Endothelial cell (in vitro differentiated cells): ENCODE measurements at places on chromosomes 4 and X. TPM values are rescaled to one million over a fixed set of nuclear protein-coding genes. Genes with fewer than 3 reads are reported as not detected.
A peak's percentile ranks its signal among the peaks of the same experiment; 100 is the strongest.

The PDCL2 gene
- total RNA-seq: not detected

The VEGFD gene
- total RNA-seq: 0.56 TPM

The PNCK gene
- total RNA-seq: 0.41 TPM

The BMP3 gene
- not detected for total RNA-seq

The HSD17B13 gene
- not detected for total RNA-seq

The DGKK gene
- 0.49 TPM for total RNA-seq

The SPANXC gene
- total RNA-seq: not detected

The HSFX4 gene
- total RNA-seq: not detected

The DCLK2 gene
- total RNA-seq: 7.8 TPM

The PLA2G12A gene
- 31.1 TPM for total RNA-seq

The SPIN4 gene
- total RNA-seq: 135 TPM

The MID1IP1 gene
- total RNA-seq: 25.3 TPM

DNA sequence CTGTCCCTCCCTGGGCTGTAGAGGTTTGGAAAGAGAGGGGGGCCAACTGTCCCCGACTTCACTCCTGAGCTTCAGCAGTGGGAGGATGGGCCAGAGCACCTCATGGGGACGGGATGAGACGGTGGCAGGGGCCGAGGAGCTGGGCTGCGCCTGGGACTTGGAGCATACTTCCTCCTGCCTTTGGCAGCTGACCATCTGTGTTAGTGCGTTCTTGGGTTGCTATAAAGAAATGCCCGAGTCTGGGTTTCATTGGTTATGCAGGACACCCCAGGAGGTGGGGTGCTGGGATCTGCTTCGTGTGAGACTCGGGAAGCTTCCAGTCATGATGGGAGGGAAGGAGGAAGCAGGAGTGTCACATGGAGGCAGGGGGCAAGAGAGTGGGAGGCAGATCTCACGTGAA, 7.4 kb downstream of the PSAPL1 start:
- DNase-seq: no peak

GRCh38 chr4:48037117-48037462, 20.5 kb downstream of the NIPAL1 start:
- no peak for DNase-seq

DNA sequence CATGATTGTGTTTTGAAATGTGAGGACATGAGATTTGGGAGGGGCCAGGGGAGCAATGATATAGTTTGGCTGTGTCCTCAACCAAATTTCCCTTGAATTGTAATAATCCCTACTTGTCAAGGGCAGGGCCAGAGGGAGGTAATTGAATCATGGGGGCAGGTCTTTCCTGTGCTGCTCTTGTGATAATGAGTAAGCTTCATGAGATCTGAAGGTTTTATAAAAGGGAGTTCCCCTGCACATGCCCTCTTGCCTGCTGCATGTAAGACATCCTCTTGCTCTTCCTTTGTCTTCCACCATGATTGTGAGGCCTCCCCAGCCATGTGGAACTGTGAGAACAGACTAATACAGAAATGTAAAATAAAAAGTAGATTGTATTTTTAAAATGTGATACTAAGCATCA, 1294.9 kb downstream of the ADGRL3 start:
- DNase-seq: no peak

GRCh38 chr4:15897577-15897976, 41.0 kb downstream of the FGFBP1 start:
- no peak for DNase-seq

- DNase-seq: no peak
These were observed 30.4 kb upstream of the TLL1 start for GRCh38 chr4:165842684-165843083.

GRCh38 chrX:48591255-48591791, 6.0 kb upstream of the WDR13 start:
- DNase-seq: no peak

GRCh38 chr4:123248085-123248659, 148.4 kb upstream of the SPRY1 start:
- DNase-seq: no peak

DNA sequence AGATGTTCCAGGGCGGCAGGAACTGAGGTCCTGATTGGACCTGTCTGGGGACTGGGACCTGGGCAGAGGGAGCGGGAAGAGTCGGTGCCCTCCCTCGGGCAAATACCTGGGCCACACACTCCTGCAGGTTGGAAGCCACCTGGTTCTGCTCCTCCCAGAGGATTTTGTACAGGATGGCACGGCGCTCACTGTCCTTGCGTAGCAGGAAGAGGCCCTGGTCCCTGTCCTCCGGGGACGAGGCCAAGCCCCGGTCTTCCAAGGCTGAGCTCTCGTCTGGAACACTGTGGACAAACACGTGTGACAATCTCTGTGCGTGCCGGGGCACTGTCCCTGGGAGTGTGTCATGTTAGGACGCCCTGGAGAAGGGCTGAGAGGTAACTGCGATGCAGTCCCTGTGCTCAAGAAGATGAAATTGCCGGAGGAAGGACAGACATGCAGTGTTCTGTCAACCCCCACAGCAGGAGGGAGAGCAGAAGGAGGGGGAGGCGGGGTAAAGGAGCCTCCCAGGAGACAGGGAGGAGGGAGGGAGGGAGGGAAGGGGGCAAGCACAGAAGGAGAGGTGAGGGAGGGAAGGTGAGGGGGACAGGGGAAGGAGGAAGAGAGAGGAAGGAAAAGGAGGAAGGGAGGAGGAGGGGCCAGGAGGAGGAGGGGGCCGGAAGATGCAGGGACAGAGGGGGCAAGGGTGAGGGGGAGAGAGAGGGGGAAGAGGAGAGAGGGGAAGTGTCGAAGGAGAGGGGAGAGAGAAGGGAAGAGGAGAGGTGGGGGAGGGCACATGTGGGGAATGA, 29.0 kb downstream of the PDHA1 start:
- DNase-seq: peak; percentile 4

DNA sequence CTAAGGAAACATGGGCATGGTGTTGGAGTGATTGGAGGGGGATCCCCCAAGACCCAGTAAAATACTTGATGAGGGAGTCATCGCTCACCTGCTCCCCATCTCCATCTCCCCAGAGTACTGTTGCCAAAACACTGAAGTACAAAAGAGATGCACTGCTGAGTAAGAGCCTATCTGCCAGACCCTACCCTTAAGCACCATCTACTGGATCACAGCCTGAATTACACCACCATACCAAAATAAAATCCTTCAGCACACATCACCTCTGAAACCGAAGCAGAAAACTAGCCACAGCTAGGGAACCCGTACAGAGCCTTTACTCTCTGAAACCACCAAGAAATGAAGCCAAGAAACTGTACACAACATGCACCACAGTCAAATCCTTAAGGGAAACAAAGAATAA, 466.3 kb upstream of the ACTRT1 start:
- DNase-seq: peak; percentile 3

DNA sequence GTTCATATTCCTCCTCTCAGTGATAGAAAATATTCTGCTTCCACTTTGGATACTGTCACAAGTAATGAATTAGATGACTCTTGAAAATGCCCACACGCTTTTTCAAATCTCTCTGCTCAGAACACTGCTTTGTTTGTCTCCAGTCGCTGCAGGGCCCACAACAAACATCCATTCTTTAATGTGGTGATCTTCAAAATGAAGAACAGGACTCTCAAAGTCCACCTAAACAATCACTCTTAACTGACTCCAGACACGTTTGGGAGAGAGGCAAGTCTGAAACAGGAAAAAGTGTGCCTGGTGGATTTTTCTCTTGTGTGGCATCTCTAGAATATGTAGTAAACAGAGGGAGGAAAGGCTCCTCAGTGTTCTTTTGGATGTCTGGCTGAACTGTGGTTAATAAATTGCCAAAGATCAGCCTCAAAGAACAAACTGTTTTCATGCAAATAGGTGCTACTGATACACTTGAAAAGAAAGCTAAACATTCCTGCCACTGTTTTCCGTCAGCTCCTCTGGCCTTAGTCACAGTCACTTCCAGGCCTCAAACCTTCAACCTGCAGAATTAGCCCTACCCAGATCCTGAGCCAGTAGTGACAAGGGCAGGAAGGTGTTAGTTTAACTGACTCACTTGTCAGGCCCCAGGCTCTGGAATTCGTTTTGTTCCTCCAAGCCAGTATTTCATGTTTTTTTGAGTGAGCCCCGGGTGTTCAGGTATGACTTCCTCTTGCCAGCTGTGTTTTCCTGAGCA, 259.6 kb upstream of the GPC4 start:
- DNase-seq: no peak

DNA sequence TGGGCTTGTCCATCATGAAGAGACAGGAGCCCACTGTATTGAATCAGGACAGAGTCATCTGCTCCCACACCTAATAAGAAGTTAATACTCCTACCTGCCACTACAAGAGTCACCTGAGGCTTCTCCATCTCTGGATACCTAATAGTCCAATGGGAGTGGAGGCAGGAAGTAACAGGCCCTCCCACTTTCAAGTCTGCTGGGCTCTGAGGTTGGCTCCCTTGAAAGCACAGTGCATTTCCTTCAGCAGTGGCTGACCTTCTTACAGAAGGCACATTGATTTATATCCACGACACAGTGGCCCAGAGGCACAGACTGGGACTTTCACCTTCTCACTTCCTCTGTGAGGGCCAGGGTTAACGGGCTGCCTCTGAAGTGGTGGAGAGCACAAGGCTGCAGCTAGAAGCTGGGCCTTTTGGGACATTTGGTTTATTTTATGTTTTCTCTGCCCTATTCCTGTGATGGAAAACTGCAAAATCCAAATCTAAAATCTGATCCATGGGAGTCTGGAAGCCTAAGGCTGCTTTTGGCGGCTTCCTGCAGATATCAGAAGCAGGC, 38.1 kb downstream of the FRG2 start:
- DNase-seq: no peak

DNA sequence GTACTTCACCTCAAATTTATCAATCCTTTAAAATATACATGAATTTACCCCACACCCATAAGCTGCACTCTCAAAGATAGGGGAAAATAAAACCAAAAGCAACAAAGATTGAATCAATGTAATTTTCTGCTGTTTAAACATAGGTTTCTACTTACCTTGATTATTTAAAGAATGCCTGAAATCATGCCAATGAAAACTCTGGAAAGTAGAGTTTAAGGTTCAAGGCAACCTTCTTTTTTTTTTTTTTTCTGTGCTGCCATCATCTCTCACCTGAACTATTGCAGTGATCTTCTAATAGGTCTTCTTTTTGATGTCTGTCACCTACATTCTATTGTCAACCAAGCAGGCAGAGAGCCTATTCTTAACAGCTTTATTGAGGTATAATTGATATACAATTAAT, 682.1 kb downstream of the IL1RAPL1 start:
- DNase-seq: no peak

- DNase-seq: no peak
These were observed 297.9 kb upstream of the CTSO start for GRCh38 chr4:156251373-156252065.

DNA sequence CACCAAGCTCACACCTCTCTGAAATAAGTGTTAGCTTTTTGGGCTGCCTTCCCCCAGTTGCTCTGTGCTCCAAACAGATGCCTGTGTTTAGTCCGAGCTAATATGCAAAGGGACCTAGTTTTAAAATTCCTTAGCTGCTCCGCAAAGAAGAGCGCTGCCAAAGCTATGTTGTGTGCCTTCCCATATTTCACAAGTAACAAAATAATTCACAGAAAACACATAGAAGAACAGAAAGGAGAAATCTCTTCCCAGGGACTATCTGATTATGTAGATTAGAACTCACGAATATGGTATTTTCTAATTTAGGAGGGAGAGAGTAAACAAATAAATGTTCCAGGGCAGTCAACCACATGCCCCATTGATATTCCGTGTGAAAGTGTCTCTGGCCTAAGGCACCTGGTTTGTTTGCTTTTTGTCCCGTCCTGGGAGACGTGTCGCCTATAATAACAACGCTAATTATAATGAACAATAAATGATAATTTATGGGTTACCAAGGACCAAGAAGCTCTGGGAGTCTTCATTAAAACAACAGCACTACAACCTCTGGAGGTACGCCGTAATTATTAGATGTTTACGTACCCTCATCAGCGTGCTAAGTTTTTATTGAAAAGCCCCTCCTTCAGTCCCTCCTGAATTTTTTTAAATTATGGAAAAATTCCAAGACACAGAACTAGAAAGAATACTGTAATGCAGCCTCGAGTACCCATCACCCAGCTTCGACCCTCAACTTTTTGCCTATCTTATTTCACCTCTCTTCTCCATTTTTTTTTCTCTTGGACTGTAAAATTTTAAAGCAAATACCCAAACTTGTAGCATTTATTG, 1.2 kb upstream of the CCNG2 start:
- no peak for DNase-seq

DNA sequence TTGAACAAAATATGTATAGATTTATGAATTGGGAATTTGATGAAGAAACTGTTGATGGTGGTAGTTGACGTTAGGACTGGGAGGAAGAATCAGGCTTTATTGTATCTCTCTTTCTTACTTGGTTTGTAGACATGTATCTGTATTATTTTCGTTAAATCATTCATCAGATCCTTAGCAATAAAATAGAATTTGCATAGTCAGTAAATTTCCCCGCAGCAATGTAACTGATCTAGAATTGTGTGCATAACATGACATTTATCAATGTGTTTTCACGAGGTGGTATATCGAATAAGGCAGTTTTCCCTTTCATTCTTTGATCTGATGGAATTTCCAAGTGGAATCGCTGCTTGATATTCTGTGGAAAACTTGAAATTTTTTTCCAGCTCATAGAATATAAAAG, 308.8 kb downstream of the SPRY1 start:
- DNase-seq: no peak

- no peak for DNase-seq
These were observed 94.6 kb downstream of the UBE2K start for GRCh38 chr4:39792529-39792928.

DNA sequence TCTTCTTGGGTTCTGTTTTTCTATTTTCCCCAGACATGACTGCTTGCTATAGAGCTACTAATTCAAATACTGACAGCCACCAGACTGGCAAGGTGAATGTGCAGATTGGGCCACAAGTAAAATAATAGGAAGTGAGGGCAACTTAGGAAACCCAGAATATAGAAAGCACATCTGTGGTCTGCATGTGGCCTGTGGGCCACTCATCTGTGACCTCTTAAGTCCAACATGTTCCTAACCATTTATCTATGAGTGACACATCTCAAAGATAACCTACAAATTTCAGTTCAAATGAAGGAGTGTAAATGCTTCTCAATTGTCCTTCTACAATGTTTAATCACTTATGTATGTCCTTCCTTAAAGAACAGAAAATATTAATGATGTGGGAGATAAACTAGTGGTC, 128.9 kb downstream of the REELD1 start:
- no peak for DNase-seq
